Activated CD8-positive, alpha-beta T cell treated with anti-CD3 and anti-CD28 coated beads, Interleukin-2, amount 10 ng/mL, durations not matched to agents 7 days and 5 days (primary cell): ENCODE measurements at places on chromosomes 3 and 15.

GRCh38 chr15:99731336-99732123 is 1.7 kb downstream of the LYSMD4 start:
- peaks cover 23% of the 10 kb centered on the region for H3K4me1 ChIP-seq
- DNase-seq, result no peak
- H3K4me3 ChIP-seq, result peak overlapping the region; percentile 77
- no peak overlapping the region for H3K27ac ChIP-seq

DNA sequence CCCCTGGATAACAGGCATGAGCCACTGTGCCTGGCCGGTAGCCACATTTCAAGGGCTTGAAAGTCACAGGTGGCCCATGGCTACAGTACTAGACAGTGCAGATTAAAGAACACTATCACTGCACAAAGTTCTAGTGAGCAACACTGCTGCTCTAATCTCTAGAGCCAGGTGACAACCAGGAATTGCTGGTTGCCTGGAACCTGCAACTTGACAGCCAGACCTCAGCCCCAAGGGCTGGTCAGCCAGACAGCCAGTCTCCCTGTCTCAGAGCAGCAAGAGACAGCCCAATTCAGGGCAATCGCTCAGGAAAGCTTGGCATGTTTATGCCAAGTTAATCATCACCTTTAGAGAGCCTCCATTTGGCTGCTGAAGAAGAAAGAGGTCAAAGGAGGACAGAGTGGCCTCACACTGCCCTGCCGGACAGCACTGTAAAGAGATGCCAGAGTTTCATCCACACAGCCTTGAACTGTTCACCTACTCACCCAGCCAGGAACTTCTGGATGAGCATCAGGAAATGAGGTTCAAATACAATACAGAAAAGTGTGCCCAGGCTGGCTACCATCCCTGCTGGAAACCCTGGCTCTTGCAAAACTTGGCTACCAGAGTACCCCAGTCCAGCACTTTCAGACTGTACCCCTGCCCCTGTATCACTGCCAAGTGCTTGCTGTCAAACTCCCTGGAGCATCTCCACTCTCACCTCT is 6.0 kb downstream of the CCDC12 start:
- peaks cover 64% of the 10 kb centered on the region for H3K36me3 ChIP-seq
- peak overlapping the region; percentile 71 for H3K27ac ChIP-seq
- H3K4me3 ChIP-seq, result peak overlapping the region; percentile 71
- peaks cover 90% of the 10 kb centered on the region for H3K4me1 ChIP-seq
- DNase-seq, result no peak
- no peaks in the 10 kb centered on the region for H3K27me3 ChIP-seq

GRCh38 chr15:91849749-91850161 is 3.8 kb upstream of the SLCO3A1 start:
- H3K27me3 ChIP-seq, result peaks cover 22% of the 10 kb centered on the region
- no peak overlapping the region for H3K4me3 ChIP-seq
- H3K27ac ChIP-seq, result no peak overlapping the region
- H3K4me1 ChIP-seq, result peaks cover 28% of the 10 kb centered on the region

- peak overlapping the region; percentile 58 for H3K4me3 ChIP-seq
- peaks cover 59% of the 10 kb centered on the region for H3K36me3 ChIP-seq
Observed at GRCh38 chr3:128800241-128801187, 74.5 kb downstream of the RAB7A start.

GRCh38 chr15:79629687-79630086 is 197.6 kb downstream of the MINAR1 start:
- H3K4me3 ChIP-seq, result no peak overlapping the region
- no peaks in the 10 kb centered on the region for H3K36me3 ChIP-seq
- H3K4me1 ChIP-seq, result no peaks in the 10 kb centered on the region
- H3K27ac ChIP-seq, result no peak overlapping the region
- peaks cover 19% of the 10 kb centered on the region for H3K27me3 ChIP-seq
- DNase-seq, result no peak

GRCh38 chr3:77319711-77320110 is 279.8 kb downstream of the ROBO2 start:
- DNase-seq, result no peak
- H3K27me3 ChIP-seq, result no peaks in the 10 kb centered on the region
- H3K4me3 ChIP-seq, result no peak overlapping the region

GRCh38 chr15:41609123-41609522 is 50.1 kb downstream of the TYRO3 start:
- H3K4me3 ChIP-seq, result no peak overlapping the region
- DNase-seq, result no peak
- H3K4me1 ChIP-seq, result peaks cover 5% of the 10 kb centered on the region

DNA sequence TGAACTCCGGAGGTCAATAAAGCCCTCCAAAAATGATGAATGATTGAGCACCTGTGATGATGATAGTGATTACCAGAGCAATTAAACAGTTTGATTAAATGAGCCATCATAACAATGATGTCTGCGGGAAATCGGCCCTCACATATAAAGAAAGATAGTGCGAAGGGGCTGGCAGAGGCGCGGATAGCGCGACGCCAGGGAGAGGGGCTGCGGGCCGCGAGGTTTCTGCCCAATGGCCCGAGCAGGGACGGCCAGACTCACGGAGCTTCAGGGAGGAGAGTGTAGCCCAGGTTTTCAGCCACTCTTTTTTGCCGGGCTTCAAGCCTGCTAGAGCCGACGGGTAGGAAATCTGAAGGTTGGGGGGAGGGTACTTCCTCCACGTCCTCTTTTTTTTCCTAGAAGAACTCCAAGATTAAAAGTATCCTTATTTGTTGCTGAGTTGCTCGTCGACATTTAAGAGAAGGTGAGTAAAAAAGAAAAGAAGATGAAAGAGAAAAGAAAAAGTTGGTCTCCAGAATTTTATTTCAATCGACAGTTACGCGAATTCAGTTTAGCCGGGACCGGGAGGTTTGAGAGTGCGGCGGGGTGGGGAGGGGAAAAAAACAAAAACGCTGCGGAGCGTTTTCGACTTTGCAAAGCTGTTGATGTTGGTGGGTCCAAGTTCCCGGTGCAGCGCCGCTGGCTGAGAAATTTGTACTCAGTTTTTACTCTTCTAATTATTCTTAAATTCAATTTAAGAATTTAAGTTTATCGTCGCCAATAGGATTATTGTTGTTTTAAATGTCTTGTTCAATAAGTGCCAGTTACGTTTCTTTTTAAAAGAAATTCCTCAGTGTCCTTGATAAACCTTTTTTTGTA is 2.2 kb upstream of the MEIS2 start:
- DNase-seq, result no peak
- H3K27ac ChIP-seq, result no peak overlapping the region
- H3K4me3 ChIP-seq, result peak overlapping the region; percentile 43
- H3K27me3 ChIP-seq, result peaks cover 77% of the 10 kb centered on the region
- peaks cover 14% of the 10 kb centered on the region for H3K36me3 ChIP-seq
- peaks cover 33% of the 10 kb centered on the region for H3K4me1 ChIP-seq

DNA sequence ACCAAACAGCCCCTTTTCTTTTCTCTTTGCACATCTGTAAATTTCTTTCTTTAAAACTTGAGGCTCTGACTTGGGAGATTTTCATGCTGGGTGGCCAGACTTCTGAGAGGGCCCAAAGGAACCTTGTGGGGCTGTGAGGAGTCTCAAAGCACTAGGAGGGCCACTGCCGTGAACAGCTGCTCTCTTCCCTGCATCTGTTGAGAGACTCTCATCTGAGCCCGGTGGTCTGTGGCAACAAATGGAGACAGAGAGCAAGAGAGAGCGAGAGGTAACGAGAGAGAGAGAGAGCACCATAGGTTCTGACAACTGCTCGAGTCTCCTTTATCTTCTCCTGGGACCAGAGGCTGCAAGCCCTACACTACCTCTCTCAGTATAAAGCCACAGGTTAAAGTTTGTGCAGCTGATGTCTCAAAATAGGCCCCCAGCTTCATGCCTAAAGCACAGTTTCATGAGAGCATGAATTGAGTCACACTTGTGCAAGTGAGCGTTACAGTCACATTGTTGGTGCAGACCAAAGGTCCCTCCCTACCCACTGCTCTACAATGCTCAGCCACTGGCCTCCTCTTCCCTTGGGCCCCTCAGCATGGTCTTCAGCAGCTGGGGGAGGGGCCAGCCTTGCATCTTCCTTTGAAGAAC is 60.7 kb downstream of the ZNF621 start:
- H3K27ac ChIP-seq, result no peak overlapping the region
- DNase-seq, result no peak
- H3K4me1 ChIP-seq, result no peaks in the 10 kb centered on the region
- H3K36me3 ChIP-seq, result no peaks in the 10 kb centered on the region
- peaks cover 2% of the 10 kb centered on the region for H3K27me3 ChIP-seq
- no peak overlapping the region for H3K4me3 ChIP-seq

DNA sequence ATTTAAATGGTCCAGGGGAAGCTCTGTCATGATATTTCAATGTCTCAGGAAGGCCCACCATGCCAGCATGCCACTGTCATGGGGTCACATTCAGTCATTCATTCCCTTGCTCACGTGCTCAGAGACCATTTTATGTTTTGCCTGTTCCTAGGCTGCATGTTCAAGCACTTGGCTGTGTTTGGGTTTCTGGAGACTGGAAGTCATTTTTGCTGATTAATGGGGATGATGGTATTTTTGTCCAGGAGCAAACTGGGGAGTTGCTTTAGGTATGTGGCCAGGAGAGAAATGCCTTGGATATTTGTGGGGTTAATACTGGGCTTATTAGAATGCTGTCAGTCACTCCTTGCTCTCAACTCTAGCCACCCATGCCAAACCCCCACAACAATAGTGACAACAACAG is 303.5 kb downstream of the PTPRG start:
- no peaks in the 10 kb centered on the region for H3K27me3 ChIP-seq
- no peak overlapping the region for H3K27ac ChIP-seq
- no peaks in the 10 kb centered on the region for H3K4me1 ChIP-seq
- DNase-seq, result no peak
- no peak overlapping the region for H3K4me3 ChIP-seq

- H3K36me3 ChIP-seq, result no peaks in the 10 kb centered on the region
- H3K4me1 ChIP-seq, result no peaks in the 10 kb centered on the region
- DNase-seq, result no peak
Observed at GRCh38 chr3:184116017-184116416, 19.1 kb upstream of the EIF2B5 start.

DNA sequence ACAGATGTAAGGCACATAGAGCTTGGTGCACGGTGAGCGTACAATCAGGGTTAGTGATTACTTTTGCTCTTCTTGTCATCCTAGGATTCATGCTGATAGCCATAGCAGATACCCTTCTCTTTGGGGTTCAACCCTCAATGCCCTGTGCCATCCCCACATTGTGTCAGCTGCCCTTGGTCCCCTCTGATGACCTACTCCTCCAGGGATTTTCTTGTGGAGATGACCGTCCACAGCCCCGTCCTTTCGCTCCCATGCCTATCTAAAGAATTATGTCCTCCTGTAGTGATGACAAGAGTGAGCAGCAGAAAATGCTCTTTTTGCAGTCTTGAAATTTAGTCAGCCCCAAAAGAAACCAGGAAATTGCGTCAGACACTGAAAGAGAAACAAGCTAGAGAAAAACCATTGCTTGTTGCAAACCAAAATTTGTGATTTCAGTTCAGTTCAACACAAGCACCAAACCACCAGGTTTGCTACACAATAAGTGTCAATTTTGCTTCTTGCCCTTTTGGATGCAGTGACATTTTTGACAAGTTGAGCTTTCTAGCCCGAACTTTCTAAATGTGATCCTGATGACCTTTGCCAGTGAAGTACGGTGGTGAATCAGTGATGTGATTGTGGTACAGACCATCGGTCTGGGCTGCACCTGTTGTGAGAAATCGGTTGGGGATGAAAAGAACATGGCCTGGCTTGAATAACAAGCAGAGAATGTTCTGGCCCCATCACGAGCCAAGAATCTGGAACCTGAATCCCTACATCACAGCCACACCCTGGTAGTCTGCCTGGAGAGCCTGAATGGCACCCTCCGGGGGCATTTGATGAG is 41.3 kb downstream of the CMTM7 start:
- no peaks in the 10 kb centered on the region for H3K27me3 ChIP-seq
- peak; percentile 61 for DNase-seq
- peak overlapping the region; percentile 63 for H3K4me3 ChIP-seq
- H3K27ac ChIP-seq, result peak overlapping the region; percentile 97
- H3K4me1 ChIP-seq, result peaks cover 89% of the 10 kb centered on the region

GRCh38 chr15:31279221-31280045 is 47.2 kb upstream of the KLF13 start:
- no peaks in the 10 kb centered on the region for H3K36me3 ChIP-seq
- DNase-seq, result peak; percentile 7
- H3K27ac ChIP-seq, result peak overlapping the region; percentile 69
- H3K4me3 ChIP-seq, result no peak overlapping the region
- peaks cover 10% of the 10 kb centered on the region for H3K4me1 ChIP-seq

DNA sequence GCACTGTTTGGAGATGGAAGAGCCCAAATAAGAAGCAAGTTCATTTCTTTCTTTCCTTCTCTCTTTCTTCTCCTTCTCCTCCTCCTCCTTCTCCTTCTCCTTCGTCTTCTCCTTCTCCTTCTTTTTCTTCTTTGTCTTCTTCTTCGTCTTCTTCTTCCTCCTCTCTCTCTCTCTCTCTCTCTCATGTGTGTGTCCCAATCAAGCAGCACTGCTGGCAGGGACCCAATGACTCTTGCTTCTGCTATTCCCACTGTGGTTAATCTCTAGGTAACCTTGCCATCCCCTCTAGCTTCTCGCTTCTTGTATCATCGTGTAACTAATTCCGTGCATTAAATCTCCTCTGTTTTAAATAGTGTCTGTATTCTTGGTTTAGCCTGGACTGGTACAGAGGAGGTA is 26.1 kb upstream of the ZNF280D start:
- no peak overlapping the region for H3K4me3 ChIP-seq
- no peaks in the 10 kb centered on the region for H3K36me3 ChIP-seq

DNA sequence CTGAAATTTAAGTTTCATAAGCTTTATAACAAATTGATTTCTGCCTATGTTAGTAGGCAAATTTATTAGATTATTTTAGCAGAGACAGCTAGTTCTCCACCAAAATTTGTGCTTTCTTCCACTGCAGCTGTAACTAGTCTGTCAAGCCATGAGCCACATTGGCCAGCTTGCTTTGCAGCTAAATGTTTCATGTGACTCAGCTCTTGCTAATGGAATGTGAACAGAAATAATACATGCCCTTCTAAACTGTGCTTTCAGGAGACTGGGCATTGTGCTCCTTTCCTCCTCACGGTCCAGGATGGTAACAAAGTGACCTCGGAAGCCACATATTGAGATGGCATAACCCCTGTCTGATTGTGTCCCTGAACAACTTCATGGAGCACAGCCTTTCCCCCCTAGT is 51.3 kb upstream of the KPNA4 start:
- H3K27ac ChIP-seq, result no peak overlapping the region
- peaks cover 20% of the 10 kb centered on the region for H3K27me3 ChIP-seq
- no peaks in the 10 kb centered on the region for H3K36me3 ChIP-seq
- no peaks in the 10 kb centered on the region for H3K4me1 ChIP-seq

- DNase-seq, result no peak
- H3K4me3 ChIP-seq, result no peak overlapping the region
- no peak overlapping the region for H3K27ac ChIP-seq
- peaks cover 34% of the 10 kb centered on the region for H3K27me3 ChIP-seq
- H3K4me1 ChIP-seq, result no peaks in the 10 kb centered on the region
- H3K36me3 ChIP-seq, result peaks cover 2% of the 10 kb centered on the region
Observed at GRCh38 chr15:29968895-29969561, 113.7 kb upstream of the GOLGA8J start.

DNA sequence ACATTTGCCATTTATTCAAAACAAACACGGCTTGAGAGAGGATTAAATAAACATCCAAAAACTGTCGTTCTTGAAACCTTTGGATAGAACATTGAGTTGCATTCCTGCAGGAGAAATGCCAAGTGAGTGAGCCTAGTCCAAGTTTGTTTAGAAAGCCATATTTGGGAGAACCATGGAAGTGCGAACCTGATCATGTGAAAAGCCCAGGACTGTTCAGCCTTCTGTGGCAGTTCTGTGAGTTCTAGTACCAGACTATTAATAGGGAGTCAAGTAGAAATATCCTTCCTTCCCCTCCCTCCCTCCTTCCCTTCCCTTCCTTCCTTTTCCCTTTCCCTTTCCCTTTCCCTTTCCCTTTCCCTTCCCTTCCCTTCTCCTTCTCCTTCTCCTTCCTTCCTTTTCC is 470.4 kb downstream of the LPP start:
- peaks cover 3% of the 10 kb centered on the region for H3K36me3 ChIP-seq
- no peak overlapping the region for H3K27ac ChIP-seq
- no peak for DNase-seq
- no peak overlapping the region for H3K4me3 ChIP-seq
